Calu3 (cell line): ENCODE measurements at places on chromosomes 11 and 22.
A peak's percentile ranks its signal among the peaks of the same experiment; 100 is the strongest.

DNA sequence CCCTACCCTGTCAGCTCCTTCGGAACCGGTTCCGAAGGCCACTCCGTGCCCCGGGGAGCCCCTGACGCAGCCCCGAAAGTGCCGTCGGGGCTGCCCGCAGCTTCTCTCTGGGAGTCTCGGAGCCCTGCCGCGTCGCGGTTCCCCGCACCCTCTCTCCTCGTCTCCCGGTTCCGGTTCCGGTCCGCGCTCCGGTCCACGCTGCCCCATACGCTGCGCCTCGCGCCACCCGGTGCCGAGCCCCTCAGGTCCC is 618 bp downstream of the MTA2 start:
- no peak for DNase-seq
- H3K36me3 ChIP-seq: peaks cover 78% of the 10 kb centered on the region
- H3K27me3 ChIP-seq: no peaks in the 10 kb centered on the region
- peaks cover 35% of the 10 kb centered on the region for H3K4me1 ChIP-seq

DNA sequence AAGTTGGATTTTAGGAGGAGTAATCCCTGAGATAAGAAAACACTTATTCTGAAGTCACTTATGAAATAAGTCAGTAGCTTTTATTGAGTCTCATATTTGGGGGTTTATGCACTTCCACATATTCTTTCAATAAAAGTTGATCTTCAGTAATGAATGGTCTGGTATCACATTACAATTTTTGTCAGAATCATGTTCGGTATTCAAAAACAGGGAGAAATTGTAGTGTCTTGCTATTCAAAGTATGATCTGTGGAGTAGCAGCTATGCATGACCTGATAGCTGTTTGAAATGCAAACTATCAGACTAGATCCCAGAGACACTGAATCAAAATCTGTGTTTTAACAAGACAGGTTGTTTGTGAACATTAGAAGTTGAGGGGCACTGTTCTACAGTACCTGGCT is 857.6 kb downstream of the METTL15 start:
- no peaks in the 10 kb centered on the region for H3K36me3 ChIP-seq
- H3K27me3 ChIP-seq: no peaks in the 10 kb centered on the region
- H3K4me1 ChIP-seq: peaks cover 11% of the 10 kb centered on the region
- no peak overlapping the region for H3K27ac ChIP-seq
- no peak overlapping the region for H3K4me3 ChIP-seq
- no peak for DNase-seq

DNA sequence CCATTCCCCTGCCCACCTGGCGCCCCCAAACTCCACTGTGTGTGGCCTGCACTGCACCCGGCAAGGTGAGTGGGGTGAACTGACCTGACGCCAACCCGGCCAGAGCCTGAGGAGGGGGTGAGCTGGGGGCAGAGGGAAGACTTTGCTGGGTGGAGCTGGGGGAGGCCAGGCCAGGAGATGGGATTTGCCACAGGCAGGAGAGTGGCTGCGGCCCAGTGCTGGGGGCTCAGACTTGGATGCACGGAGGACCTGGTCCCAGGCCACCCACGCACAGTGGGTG is 17.8 kb upstream of the FLRT1 start:
- no peak overlapping the region for H3K27ac ChIP-seq
- H3K4me1 ChIP-seq: no peaks in the 10 kb centered on the region
- DNase-seq: no peak
- H3K36me3 ChIP-seq: peaks cover 17% of the 10 kb centered on the region

DNA sequence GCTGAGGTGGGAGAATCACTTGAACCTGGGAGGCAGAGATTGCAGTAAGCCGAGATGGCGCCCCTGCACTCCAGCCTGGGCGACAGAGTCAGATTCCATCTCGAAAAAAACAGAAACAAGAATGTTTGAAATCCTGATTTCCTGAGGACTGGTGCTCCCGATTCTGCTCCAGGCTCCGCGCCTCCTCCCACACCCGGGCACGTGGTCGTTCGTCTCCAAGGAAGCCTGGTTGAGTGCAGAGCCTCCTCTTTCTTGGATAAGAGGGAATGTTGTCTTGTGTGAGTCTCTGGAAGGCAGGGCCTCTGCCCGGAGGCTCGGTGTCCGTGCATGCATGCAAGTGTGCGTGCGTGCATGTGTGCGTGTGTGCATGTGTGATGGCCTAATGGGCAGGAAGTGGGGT is 30.1 kb downstream of the BRSK2 start:
- H3K27ac ChIP-seq: no peak overlapping the region
- H3K27me3 ChIP-seq: peaks cover 11% of the 10 kb centered on the region
- no peaks in the 10 kb centered on the region for H3K36me3 ChIP-seq
- H3K4me3 ChIP-seq: no peak overlapping the region
- no peaks in the 10 kb centered on the region for H3K4me1 ChIP-seq

DNA sequence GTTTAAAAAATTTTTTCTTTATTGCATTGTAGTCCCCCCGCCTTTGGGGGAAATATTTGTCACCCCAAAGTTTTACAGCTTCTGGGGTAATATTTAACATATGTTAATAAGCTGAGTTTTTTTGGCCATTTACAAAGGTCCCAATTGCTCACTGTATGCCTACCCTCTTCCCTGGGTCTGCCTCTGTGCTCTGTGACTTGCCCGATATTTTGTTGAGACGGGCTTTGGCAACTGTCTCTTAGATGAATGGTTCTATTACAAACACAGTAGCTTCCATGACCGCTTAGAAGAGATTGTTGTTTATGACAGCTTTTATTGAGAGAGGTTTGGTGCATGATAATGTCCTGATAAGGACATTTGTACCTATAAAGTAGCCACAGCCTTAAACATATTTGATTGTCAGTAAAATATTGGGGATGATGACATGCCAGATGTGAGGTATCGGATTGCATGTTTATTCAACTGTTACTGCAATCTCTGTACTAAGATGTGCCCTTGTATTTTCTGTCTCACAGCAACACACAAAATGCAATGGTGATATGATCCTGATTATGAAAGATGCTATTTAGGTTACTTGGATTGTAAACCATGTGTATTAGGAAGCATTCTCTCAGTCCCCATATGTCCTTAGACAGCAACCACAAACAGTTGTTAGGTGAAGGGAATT is 103.1 kb downstream of the TEAD1 start:
- no peak overlapping the region for H3K4me3 ChIP-seq
- no peak for DNase-seq
- H3K36me3 ChIP-seq: peaks cover 10% of the 10 kb centered on the region

- no peaks in the 10 kb centered on the region for H3K4me1 ChIP-seq
- H3K4me3 ChIP-seq: no peak overlapping the region
- no peak for DNase-seq
- no peaks in the 10 kb centered on the region for H3K27me3 ChIP-seq
Measured at GRCh38 chr22:31474743-31475142, 14.9 kb downstream of the EIF4ENIF1 start.

GRCh38 chr22:32861330-32861729 is 59.8 kb downstream of the TIMP3 start:
- DNase-seq: no peak
- no peak overlapping the region for H3K27ac ChIP-seq
- no peak overlapping the region for H3K4me3 ChIP-seq
- no peaks in the 10 kb centered on the region for H3K4me1 ChIP-seq
- H3K27me3 ChIP-seq: peaks cover 19% of the 10 kb centered on the region

DNA sequence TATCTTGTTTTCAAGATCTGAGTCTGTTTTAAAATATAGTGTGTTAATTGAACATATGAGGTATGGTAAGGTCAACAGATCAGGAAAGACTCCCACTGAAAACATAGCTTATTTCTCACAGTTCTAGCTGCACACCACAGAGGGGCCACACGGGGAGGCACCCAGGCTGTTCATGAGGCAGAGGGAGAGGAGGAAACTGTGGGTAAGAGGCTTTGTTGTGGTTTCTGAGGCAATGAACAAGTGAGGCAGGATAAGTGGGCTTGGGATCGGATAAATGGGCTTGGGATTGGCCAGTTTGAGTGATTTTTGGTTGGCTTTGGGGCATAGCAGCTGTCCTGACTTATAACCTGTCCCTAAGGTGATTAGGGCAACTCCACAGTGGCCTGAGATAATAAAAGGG is 242.1 kb downstream of the LUZP2 start:
- no peak overlapping the region for H3K4me3 ChIP-seq
- DNase-seq: no peak
- no peaks in the 10 kb centered on the region for H3K36me3 ChIP-seq
- H3K27ac ChIP-seq: no peak overlapping the region
- peaks cover 8% of the 10 kb centered on the region for H3K4me1 ChIP-seq

- peaks cover 12% of the 10 kb centered on the region for H3K36me3 ChIP-seq
- peaks cover 23% of the 10 kb centered on the region for H3K4me1 ChIP-seq
- no peak overlapping the region for H3K4me3 ChIP-seq
- no peak overlapping the region for H3K27ac ChIP-seq
Measured at GRCh38 chr11:111925953-111926352, 7.2 kb downstream of the C11orf52 start.

DNA sequence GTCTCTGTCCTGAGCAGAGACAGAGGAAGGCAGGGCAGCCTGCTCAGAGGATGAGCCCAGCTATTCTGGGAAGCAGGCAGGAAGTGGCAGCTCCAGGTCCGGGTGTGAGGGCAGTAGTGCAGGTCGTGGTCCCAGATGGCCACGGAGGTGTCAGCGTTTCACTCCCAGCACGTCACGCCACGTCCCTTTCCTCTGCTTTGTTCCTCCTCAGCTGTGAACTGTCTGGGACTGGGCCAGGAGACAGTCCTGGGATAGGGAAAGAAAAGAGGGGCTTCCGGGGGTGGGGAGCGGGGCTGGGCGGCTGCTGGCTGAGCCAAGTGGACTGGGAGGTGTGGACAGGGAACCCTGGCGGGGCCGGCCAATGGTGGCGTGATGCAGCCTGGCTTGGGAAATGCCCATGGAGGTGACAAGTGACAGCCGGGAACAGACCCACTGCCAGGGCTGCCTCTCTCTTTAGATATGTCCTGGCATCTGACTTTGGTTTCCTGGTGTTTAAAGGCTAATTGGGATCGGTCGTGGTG is 64.7 kb downstream of the KCNQ1 start:
- no peaks in the 10 kb centered on the region for H3K4me1 ChIP-seq
- H3K36me3 ChIP-seq: no peaks in the 10 kb centered on the region
- peaks cover 29% of the 10 kb centered on the region for H3K27me3 ChIP-seq

DNA sequence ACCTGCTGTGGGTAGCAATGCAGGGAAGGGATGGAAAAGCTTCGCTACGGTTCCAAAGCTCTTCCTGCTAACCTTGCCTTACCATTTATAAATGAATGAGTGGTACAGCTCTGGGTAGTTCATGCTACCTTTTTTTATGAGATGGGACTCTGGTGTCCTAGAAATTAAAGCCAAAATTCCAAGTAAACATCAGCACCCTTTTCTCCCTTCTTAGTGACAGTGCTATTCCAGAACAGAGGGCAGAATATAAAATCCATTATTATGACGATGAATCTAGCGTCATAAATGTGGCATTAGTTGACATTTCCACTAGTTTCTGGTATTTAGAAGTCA is 447 bp upstream of the SVIP start:
- peak overlapping the region; percentile 80 for H3K27ac ChIP-seq
- H3K4me3 ChIP-seq: peak overlapping the region; percentile 85
- peaks cover 12% of the 10 kb centered on the region for H3K4me1 ChIP-seq
- no peak for DNase-seq
- peaks cover 13% of the 10 kb centered on the region for H3K36me3 ChIP-seq
- no peaks in the 10 kb centered on the region for H3K27me3 ChIP-seq

- H3K4me1 ChIP-seq: no peaks in the 10 kb centered on the region
- DNase-seq: no peak
- no peak overlapping the region for H3K4me3 ChIP-seq
- peaks cover 17% of the 10 kb centered on the region for H3K27me3 ChIP-seq
Measured at GRCh38 chr11:78615724-78616123, 41.1 kb upstream of the NARS2 start.

DNA sequence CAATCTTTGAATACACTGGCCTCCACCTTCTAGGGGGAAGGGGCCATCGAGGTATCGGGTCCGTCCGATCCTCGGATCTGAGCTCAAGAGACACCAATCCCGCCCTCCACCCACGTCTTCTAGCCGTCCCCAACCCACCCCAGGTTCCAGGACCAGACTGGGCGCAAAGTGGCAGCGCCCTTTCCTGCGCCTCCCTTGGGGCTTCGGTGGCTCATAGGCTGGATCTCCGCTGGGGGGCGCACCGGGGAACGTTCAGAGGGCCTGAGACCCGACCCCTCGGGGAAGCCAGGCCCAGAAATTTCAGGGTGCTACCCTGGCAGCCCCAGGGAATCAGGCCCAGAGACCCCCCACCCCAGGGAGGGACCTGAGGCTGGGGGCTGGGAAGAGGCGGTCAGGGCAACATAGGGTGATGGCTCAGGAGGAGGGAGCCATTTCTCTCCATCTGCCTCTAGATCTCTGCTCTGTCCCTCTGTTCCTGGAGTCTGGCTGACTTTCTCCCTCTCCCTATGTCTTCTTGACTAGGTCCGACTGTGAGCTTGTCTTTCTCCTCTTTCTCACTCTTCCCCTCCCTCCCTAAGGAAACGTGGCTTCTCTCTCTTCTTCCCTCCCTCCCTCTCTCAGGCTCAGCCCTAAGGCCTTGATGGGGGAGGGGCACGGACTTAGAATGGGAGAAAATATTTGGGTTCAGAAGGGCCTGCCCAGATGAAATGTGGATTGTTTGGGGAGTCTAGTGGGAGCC is 1.1 kb downstream of the CREB3L1 start:
- DNase-seq: peak; percentile 53
- H3K36me3 ChIP-seq: no peaks in the 10 kb centered on the region
- peak overlapping the region; percentile 51 for H3K4me3 ChIP-seq
- peaks cover 87% of the 10 kb centered on the region for H3K27me3 ChIP-seq
- H3K27ac ChIP-seq: no peak overlapping the region
- peaks cover 43% of the 10 kb centered on the region for H3K4me1 ChIP-seq

- H3K36me3 ChIP-seq: peaks cover 6% of the 10 kb centered on the region
- H3K27ac ChIP-seq: peak overlapping the region; percentile 42
- H3K27me3 ChIP-seq: no peaks in the 10 kb centered on the region
- peaks cover 28% of the 10 kb centered on the region for H3K4me1 ChIP-seq
Measured at GRCh38 chr11:117932947-117933346, 3.7 kb upstream of the TMPRSS13 start.

GRCh38 chr11:12792590-12792989 is 118.4 kb downstream of the TEAD1 start:
- no peak overlapping the region for H3K27ac ChIP-seq
- H3K4me3 ChIP-seq: no peak overlapping the region
- DNase-seq: no peak
- H3K4me1 ChIP-seq: peaks cover 26% of the 10 kb centered on the region
- no peaks in the 10 kb centered on the region for H3K27me3 ChIP-seq

DNA sequence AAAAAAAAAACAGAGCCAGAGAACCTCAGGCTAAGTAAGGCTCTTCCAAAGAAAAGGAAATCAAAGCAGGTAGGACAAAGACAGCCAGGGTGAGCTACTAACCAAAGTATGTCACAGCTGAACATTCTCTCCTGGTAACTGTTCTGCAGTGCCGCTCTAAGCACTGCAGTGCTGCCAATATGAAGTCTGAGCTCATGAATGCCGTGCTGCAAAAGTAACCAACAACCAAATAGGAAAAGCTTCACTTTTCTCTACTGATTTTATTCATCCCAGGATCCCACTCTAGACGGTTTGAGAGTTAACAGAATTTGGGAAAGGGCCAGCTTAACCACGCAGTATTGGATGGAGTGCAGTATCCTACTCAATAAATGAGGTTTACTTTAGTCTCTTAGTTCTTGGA is 3.5 kb downstream of the SIK3 start:
- no peak for DNase-seq
- no peak overlapping the region for H3K4me3 ChIP-seq
- H3K36me3 ChIP-seq: peaks cover 24% of the 10 kb centered on the region
- no peak overlapping the region for H3K27ac ChIP-seq

- H3K27ac ChIP-seq: no peak overlapping the region
- no peaks in the 10 kb centered on the region for H3K4me1 ChIP-seq
- H3K36me3 ChIP-seq: no peaks in the 10 kb centered on the region
- no peak for DNase-seq
- peaks cover 61% of the 10 kb centered on the region for H3K27me3 ChIP-seq
Measured at GRCh38 chr11:120067438-120068113, 70.3 kb downstream of the TRIM29 start.
